ENCODE measurements at places on chromosomes 12 and 14.
A peak's percentile ranks its signal among the peaks of the same experiment; 100 is the strongest.

- no peak for DNase-seq
These were observed 208.2 kb upstream of the TMTC1 start for GRCh38 chr12:29991924-29992323.

DNA sequence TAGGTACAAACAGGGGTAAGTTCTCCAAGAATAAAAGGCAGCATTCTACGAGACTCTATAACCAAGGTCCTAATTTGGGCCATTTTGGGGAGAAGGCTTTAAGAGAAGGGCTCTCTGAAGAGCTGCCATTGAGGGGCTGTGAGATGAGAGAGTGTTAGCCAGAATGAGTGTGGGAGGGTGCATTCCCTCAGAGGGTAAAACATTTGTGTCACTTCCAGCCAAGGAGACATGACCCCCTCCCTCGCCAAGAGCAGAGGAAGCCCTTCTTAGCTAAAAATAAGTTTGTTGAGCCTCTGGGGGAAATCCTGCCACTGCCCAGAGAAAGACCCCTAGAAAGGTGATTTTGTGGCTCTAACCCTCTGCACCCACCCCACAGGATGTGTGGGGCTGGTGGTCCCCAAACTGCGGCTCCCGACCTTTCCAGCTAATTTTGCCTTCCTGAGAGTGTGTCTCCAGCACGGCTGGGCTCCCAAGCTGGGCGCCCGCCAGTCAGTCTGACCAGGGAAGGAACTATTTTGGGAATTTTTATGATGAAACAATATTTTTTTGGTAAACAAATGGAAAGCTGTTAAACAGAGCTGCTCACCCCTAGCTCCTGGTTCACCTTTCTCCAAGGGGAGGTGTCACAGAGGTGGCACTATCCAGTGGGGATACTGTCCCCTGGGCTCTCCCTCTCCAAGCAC lies 65.9 kb upstream of the JDP2 start:
- no peak for DNase-seq

DNA sequence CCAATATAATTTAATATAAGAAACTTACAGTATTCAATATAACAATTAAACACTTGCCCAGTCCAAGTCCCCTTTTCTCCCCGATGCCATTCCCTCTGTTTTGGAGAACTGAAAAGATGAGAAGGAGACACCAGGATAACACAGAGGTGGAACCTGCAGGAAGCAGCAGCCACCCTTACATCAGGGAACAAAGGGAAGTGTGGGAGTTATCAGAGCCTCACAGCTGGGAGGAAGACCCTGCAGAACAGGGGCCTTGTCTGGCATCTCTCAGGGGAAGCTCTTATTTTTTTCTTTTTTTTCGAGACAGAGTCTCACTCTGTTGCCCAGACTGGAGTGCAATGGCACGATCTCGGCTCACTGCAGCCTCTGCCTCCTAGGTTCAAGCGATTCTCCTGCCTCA lies 52.6 kb downstream of the CALM1 start:
- DNase-seq = no peak

DNA sequence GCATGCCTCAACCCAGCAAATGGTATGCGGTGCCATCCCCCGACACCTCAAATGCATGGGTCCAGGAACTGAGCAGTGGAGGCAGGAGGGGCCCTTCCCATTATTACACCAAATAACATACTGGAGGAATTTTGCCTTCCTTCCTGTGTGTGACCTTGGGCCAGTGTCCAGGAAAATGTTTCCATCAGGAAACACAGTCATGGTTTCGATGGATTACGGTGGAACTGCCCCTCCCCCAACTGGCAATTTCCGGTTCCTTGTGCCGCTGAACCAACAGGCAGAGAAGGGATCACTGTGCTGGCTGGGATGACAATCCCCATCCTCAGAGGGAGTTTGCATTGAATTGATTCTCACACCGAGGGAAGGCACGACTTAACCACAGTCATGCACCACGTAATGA lies 9.1 kb upstream of the CDC42BPB start:
- DNase-seq = no peak

DNA sequence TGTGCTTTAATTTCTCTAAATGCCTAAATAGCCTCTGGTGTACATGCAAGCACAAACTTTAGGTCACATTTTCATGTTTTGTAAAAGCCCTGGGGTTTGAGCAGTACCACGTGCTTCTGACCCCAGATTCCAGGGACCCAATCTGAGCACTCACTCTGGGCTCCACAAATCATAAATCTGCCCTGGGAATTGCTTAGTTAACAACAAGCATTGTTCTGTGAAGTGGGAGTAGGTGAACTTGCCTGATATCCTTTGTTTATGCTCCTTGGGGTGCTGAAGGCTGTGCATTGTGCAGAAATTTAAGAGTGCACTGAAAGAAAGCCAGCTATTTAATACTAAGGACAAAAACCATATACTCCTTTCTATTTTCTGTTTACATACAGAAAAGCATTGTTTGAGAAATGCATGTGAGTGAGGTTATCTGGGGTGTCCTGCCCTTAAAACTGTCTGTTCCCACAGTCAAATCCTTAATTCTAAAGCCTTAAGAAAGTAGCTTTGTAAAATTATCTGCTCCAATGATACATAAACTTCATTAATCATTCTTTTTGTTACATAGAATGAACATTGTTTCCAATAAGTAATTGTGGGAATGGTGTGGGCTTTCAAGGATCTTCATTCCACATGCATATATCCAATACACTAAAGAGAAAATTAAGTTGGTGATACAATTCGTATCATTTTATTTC lies 258.6 kb upstream of the NPAS3 start:
- no peak for DNase-seq

DNA sequence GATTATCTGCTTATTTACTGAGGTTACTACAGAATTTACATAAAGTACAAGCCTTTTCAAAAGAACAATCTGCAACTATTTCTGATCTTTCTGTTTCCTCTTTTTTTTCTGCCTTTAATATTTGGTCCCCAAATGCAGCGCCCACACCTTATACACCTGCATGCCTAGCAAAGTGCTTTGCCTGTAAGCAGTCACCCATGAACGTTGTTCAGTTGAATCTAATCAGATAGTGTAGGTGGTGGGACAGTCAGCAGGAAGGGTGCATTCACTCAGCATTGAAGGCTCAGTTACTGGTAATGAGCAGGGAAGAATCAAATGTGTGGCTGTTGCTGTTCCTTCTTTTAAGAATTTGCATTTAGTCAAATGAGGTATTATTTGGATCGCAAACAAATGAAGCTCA lies 108.4 kb downstream of the GPR135 start:
- no peak for DNase-seq

GRCh38 chr14:54572316-54572715 lies 5.4 kb downstream of the SAMD4A start:
- DNase-seq = no peak

- no peak for DNase-seq
These were observed 55.7 kb downstream of the TMTC1 start for GRCh38 chr12:29728030-29728429.

DNA sequence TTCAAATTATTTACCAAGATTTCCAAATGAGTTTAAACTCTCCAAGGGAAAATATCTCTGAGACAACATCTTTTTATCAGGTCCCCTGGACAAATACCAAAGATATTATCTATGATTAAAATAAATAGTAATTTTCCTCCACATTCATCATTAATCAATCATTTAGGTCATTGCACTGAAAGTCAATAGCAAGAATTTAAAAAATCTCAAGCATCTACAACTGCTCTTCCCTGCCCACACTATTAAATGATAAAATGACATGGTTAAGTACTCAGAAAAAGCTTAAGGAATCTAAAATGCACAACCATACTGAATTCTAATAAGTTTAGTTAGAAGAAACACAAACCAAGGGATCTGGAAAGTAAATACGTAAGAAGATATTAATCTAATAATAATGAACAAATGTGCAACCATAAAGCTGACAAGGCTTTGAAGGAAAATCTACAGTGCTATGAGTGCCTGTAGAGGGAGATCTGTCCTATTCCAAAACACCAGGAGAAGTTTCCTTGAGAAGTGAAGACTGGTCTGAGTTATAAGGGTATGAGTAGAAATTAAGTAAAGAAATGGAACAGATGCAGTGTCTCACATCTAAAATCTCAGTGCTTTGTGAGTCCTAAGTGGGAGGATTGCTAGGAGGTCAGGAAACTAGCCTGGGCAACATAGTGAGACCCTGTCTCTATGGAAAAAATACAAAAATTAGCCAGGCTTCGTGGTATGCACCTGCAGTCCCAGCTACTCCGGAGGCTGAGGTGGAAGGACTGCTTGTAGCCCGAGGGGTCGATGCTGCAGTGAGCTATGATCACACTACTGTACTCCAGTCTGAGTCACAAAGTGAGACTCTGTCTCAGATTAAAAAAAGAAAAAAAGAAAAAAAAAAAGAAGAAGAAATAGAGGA lies 19.2 kb downstream of the INTS13 start:
- DNase-seq = no peak

DNA sequence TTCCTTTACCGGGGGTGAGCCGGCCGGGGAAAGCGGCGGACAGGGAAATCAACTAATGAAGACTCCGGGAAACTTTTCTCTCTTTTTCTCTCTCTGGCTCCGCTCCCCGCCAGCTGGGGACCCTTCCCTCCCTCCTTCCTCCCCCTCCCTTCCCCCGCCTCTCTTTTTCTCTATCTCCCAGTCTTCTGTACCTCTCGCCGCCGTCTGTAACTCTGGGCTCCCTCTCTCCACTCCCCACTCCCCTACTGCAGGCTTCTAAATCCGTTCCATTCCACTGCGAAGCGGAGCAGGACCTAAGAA lies 6.9 kb upstream of the HOXC11 start:
- no peak for DNase-seq

DNA sequence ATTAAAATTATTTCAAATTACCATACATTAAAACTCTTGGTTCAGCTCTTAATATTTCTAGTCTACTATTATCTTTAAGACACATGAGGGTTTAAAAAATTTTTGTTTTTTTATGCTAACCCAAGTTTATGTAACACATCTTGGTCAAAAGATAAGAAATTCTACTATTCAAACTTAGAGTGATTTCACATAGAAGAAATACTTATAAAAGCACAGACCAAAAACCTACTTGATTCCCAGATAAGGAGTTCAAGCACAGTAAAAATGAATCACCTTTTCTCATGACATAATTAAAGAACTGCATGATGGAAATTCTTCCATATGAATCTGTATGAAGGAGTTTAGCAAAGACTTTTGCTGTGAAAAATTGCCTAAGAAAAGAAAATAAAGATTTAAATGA lies 13.9 kb downstream of the PPP2R3C start:
- DNase-seq = no peak

- DNase-seq = no peak
These were observed 110.1 kb upstream of the FAR2 start for GRCh38 chr12:29039013-29039412.

DNA sequence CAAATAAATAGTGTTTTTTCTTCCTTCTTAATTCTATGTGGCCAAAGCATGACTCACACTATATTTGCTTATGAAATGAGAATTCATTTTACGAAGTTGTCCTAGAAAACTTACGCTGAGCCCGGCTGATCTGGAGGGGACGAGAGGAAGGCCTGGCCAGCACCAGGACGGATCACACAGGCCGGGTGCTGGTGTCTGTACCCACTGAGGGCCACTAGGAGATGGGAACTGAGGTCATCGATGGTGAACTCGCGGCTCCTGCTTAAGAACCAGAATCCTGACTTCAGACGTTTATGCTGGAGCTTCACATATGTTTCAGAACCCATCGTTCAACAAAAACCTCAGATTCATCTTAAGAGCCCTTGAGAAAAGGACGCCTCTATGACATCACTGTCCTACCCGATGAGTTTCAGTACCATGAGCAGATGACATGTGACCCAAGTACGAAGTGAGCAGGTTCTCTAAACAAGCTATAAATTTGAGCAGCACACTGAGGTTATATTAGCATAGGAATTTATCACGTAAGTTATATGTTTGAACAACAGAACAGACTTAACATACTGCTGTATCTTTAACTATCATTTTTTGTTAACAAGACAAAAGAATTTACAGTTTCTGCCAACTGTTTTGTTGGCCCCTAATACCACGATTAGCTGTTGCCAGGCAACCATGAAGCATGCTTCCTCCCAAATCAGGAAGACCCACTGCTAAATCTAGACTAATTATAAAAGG lies 111.9 kb downstream of the FOXN3 start:
- DNase-seq = no peak

- no peak for DNase-seq
These were observed 9.4 kb downstream of the COX16 start for GRCh38 chr14:70350078-70350477.

GRCh38 chr12:91328451-91328850 lies 145.8 kb upstream of the DCN start:
- DNase-seq = no peak

- no peak for DNase-seq
These were observed 10.0 kb upstream of the RILPL1 start for GRCh38 chr12:123543541-123543940.

DNA sequence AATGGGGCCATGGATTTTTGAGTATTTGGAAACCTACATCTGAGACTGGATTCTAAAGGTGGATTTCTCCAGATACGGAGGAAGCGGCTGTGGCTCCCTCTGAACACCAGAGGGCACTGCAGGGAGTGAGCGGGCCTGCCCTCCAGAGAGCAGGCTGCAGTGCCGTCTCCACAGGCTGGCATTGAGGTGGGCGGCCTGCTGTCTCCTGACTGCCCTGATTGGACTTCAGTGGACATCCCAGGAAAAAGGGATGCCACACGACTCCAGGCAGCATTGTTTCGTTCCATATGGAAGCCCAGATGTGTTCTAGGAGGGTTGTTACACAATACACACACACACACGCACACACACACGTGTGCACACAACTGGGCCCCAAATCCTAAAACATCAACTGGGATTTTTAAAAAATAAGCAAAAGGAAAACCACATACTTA lies 20.9 kb upstream of the ANO2 start:
- DNase-seq = peak; percentile 28

- DNase-seq = no peak
These were observed 37.6 kb upstream of the BICD1 start for GRCh38 chr12:32069071-32069470.

- DNase-seq = no peak
These were observed 502.7 kb downstream of the SOX5 start for GRCh38 chr12:23446746-23447145.

- DNase-seq = no peak
These were observed 46.1 kb upstream of the LRRK2 start for GRCh38 chr12:40178701-40179100.

GRCh38 chr14:68661226-68662225 lies 131.3 kb downstream of the ZFP36L1 start:
- DNase-seq = no peak

DNA sequence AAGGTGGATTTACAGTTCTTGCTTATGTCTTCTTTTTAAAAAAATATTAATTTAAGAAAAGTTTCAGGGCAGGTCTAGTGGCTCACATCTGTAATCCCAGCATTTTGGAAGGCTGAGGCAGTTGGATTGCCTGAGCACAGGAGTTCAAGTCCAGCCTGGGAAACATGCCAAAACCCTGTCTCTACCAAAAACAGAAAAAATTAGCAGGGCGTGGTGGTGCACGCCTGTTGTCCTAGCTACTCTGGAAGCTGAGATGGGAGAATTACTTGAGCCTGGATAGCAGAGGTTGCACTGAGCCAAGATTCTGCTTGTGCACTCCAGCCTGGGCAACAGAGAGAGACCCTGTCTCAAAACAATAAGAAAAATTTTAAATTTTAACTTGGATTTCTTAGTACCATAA lies 5.4 kb upstream of the TAS2R46 start:
- no peak for DNase-seq

GRCh38 chr12:45518291-45519235 lies 210.9 kb upstream of the ARID2 start:
- DNase-seq = no peak
